Endothelial cell of umbilical vein (primary cell): ENCODE measurements at places on chromosomes 1 and 21. TPM values are rescaled to one million over a fixed set of nuclear protein-coding genes. Genes with fewer than 3 reads are reported as not detected.

IGSF9 gene
- 0.15 and 0.16 TPM in 2 replicates for total RNA-seq

DNA sequence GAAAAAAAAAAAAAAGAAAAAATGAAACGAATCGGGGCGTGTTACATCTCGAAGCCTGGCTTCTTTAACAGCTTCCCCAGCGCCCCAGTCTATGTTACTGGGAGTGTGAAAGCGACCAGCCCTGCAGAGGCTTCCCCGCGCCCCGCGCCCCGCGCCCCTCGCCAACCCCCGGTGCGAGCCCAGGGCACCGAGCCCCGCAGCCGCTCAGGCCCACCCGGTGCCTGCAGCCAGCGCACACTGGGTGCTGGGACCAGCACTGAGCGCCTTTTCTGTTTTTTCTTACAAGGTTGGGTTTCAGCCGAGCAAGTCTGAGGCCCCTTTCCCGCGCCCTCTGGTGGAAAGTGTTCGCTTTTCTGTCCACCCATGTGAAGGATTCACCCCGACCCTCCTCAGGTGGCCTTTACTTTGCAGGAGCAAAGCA, 42.1 kb upstream of the ZNF496 start:
- H3K27ac ChIP-seq = no peak overlapping the region
- no peaks in the 10 kb centered on the region for H3K36me3 ChIP-seq
- no peak overlapping the region for H3K4me3 ChIP-seq
- peaks cover 3% of the 10 kb centered on the region for H3K27me3 ChIP-seq
- H3K4me1 ChIP-seq = no peaks in the 10 kb centered on the region

- H3K27me3 ChIP-seq = no peaks in the 10 kb centered on the region
- no peaks in the 10 kb centered on the region for H3K36me3 ChIP-seq
- no peak for DNase-seq
- no peaks in the 10 kb centered on the region for H3K4me1 ChIP-seq
These were observed 43.9 kb downstream of the SUSD4 start for GRCh38 chr1:223319905-223320580.

DNA sequence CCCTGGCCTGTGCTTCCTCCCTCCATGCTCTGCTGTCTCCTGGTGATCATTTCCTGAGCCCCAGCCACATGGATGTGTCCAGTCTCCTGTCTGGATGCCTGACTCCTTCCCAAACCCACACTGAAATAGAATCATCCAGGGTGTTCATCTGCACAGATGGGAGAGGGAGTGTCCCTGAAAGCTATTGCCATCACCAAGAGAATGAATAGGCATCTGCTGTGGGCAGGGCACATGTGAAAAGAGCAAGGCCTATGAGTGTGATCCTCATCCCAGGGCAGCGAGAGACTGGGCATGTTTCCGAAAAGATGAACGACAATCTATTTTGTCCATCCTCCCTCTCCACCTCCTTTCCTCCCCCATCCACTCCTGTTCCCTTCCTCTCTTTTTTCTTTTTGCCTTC, 5.0 kb downstream of the IGSF21 start:
- H3K27ac ChIP-seq = no peak overlapping the region
- no peaks in the 10 kb centered on the region for H3K36me3 ChIP-seq
- H3K4me3 ChIP-seq = no peak overlapping the region
- peaks cover 34% of the 10 kb centered on the region for H3K27me3 ChIP-seq
- DNase-seq = no peak
- no peaks in the 10 kb centered on the region for H3K4me1 ChIP-seq

DNA sequence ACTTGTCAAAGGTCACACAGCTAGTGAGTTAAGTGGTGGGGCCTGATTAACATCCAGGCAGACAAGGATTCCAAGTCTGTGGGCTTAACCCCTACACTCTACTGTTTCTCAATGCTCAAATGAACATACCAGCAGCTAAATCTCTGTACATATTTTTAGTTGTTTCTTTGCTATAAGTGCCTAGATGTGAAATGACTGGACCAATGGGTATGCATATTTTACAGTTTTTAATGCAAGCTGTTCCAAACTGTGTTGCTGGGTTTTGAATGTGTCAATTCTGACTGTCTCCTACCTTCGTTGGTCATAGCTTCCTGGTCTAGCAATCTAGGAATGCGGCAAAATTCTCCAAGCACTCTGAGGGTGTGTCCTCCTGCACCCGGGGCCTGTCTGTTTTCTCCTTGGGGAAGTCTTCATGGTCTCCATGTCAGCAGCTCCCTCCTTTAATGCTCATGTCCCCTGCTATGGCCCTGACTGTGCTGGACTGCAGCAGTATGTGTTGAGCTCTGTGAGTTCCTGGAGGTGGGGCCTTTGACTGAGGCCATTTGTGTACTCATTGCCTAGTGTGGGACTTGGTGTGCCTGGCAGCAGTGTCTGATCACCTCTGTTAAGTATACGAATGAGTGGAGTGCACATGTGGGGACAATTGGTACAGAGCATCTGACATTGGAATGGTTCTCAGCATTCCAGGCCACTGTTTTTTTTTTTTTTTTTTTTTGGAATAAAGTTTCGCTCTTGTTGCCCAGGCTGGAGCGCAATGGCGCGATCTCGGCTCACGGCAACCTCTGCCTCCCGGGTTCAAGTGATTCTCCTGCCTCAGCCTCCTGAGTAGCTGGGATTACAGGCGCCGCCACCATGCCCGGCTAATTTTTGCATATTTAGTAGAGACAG, 72.9 kb upstream of the SLC2A1 start:
- no peaks in the 10 kb centered on the region for H3K4me1 ChIP-seq
- H3K4me3 ChIP-seq = no peak overlapping the region
- H3K27ac ChIP-seq = no peak overlapping the region
- no peaks in the 10 kb centered on the region for H3K36me3 ChIP-seq

LHX8 gene
- not detected in 2 replicates for total RNA-seq

GRCh38 chr1:201248721-201249559, 34.4 kb upstream of the PKP1 start:
- H3K27me3 ChIP-seq = peaks cover 32% of the 10 kb centered on the region
- H3K27ac ChIP-seq = no peak overlapping the region
- no peaks in the 10 kb centered on the region for H3K36me3 ChIP-seq
- no peaks in the 10 kb centered on the region for H3K4me1 ChIP-seq
- DNase-seq = no peak

GRCh38 chr1:96660051-96660450, 61.5 kb upstream of the PTBP2 start:
- no peak overlapping the region for H3K27ac ChIP-seq
- H3K4me1 ChIP-seq = no peaks in the 10 kb centered on the region
- no peaks in the 10 kb centered on the region for H3K27me3 ChIP-seq

DNA sequence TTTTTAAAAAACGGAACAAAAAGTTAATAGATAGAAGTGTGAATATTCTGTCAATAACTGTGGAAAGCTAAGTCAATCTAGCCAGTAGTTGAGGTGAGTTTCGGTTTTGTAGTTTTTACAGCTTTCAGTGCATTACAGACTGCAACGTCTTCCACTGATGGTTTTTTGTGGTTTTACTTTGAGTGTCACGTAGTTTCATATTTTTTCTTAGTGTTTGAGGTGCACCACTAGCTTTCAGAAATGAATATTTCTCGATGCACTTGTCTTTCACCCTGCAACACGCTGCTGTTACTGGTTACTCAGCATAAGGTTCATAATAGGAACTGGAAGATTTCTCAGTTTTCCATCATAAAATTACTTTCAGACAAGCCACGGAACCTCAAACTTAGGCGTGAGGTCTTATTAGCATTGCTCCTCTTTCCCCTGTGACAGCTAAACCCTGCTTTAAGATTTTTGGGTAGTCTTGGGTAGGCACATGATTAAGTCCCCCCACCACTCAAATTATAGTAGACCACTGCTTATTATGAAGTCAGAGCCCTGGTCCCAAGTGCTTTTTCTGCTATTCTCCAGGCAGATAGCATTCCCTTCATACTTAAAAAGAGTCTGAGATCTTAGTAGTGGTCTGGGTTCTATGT, 1412.7 kb downstream of the KCNT2 start:
- no peak overlapping the region for H3K4me3 ChIP-seq
- H3K36me3 ChIP-seq = no peaks in the 10 kb centered on the region
- no peak overlapping the region for H3K27ac ChIP-seq
- no peak for DNase-seq

GRCh38 chr1:158458263-158458662, 3.4 kb upstream of the OR10K1 start:
- no peaks in the 10 kb centered on the region for H3K36me3 ChIP-seq
- no peak for DNase-seq

DUSP23 gene
- 82.5 and 126 TPM in 2 replicates for total RNA-seq

DNA sequence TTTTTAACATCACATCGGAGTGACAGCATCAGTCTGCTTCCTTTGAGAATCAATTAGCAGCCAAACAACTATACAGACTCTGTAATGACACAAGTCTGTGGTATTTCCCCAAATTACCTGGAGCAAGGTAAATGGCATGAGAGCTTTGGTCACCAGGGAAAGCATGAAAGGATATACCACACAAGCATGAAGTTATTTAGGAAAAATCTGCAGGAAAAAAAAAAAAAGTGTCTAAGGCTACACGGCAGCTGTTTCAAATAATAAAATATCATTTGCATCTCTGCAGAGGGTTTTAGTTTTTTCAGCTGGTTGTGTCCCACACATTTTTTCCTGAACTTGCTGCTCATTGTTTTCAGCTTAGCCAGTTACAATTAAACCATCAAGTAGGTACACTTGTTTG, 234.7 kb downstream of the TTLL7 start:
- no peak overlapping the region for H3K4me3 ChIP-seq
- H3K27ac ChIP-seq = no peak overlapping the region
- DNase-seq = no peak
- peaks cover 2% of the 10 kb centered on the region for H3K27me3 ChIP-seq
- H3K4me1 ChIP-seq = no peaks in the 10 kb centered on the region

- H3K27ac ChIP-seq = peak overlapping the region; percentile 95
- DNase-seq = peak; percentile 69
- no peaks in the 10 kb centered on the region for H3K27me3 ChIP-seq
- no peaks in the 10 kb centered on the region for H3K36me3 ChIP-seq
These were observed 1.2 kb downstream of the PIGP start for GRCh38 chr21:37071561-37072273.

- no peak overlapping the region for H3K4me3 ChIP-seq
- H3K27ac ChIP-seq = no peak overlapping the region
- no peaks in the 10 kb centered on the region for H3K4me1 ChIP-seq
- H3K36me3 ChIP-seq = no peaks in the 10 kb centered on the region
These were observed 206.0 kb downstream of the CAMTA1 start for GRCh38 chr1:6991266-6991665.

DNA sequence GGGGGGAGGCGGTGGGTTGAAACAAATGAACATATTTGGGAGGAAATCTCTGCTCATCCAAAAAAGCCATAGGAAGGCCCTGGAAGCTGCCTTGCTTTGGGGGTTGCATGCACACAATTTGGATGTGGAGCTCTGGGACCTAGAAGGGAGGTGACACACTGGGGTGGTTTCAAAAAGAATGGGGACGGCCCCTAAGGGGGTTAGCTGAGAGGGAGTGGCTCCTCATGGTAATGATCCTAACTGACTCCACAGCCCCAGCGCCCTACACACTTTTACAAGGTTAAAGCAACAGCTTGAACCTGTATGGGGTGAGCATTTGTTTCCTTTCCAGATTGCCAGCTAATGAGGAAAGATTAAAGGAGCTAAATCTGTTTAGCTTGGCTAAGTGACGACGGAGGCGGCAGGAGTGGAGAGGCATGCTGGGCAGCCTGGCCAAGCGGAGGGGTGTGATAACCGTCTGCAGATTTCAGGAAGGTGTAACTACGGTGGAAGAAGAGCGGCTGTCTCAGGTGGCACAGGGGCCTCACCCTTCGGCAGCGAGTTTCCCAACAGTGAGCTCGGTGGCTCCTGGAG, 107.3 kb downstream of the RNF220 start:
- H3K36me3 ChIP-seq = no peaks in the 10 kb centered on the region
- no peaks in the 10 kb centered on the region for H3K4me1 ChIP-seq
- H3K4me3 ChIP-seq = no peak overlapping the region
- H3K27ac ChIP-seq = no peak overlapping the region
- H3K27me3 ChIP-seq = peaks cover 36% of the 10 kb centered on the region
- no peak for DNase-seq

MR1 gene
- total RNA-seq = 1.1 and 1.3 TPM in 2 replicates

DNA sequence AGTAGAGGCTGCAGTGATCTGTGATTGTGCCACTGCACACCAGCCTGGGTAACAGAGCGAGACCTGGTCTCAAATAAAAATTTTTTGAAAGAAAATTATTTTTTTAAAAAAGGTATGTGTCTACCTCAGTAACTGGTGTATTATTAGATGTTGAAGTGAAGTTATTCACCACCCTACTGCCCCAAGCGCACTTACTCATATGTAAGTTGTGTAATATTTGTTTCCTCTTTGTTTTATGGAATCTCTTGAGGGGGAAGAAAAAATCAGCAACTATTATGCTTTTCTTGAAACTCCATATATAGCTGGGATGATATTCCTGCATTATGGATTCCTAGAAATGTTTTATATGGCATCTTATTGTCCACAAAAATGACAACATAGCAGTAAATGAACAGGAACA, 21.3 kb downstream of the RBM15 start:
- no peak overlapping the region for H3K4me3 ChIP-seq
- no peaks in the 10 kb centered on the region for H3K4me1 ChIP-seq
- no peak overlapping the region for H3K27ac ChIP-seq
- DNase-seq = no peak
- H3K36me3 ChIP-seq = peaks cover 9% of the 10 kb centered on the region

PGLYRP3 gene
- total RNA-seq = not detected in 2 replicates

DNA sequence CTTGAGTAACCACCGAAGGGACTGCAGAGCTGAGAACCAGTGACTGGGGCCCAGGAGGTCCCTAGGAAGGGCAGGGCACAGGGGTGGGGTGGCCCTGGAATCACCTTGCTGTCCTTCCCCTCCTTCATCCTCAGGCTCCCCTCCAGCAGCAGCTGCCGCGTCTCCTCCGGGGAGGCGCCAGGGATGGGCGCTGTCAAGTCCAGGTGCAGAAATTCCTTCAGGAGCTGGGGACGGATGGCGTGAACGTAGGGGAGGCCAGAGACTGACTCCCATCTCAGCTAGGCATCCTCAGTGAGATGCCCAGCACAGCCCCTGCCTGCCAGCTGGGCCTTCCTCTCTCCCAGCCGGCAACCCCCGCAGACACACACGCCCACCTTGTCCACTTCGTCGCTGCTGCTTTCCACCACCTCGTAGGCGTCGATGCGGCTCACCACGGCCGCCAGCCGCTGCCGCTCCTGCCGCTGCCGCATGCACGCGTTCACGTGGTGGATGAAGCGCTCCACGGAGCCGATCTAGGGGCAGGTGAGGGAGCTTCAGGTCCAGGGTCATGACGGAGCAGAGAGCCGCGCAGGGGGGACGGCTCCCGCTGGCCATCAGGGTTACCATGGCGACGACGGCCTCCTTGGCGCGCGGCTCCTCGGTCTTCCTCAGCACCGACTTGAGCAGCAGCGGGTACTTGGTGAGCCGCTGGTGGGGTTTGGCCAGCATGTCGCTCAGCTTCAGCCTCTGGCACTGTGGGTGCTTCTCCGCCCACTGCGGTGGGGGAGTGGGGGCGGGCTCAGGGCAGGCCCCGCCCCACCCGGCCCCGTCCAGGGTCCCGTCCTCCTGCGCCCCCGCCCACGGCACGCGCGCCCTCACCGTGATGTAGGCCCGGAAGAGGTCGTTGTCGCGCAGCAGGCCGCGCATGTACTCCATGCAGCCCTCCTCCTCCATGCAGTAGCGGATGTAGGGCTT, 4.4 kb upstream of the TNFRSF25 start:
- no peak for DNase-seq
- peaks cover 10% of the 10 kb centered on the region for H3K36me3 ChIP-seq
- no peaks in the 10 kb centered on the region for H3K27me3 ChIP-seq
- no peak overlapping the region for H3K4me3 ChIP-seq

SLC9C2 gene
- total RNA-seq = 0.15 TPM in 1 of 2 replicates, not detected in the other

GRCh38 chr1:91506071-91506470, 5.4 kb downstream of the CDC7 start:
- no peak overlapping the region for H3K4me3 ChIP-seq
- DNase-seq = no peak
- no peaks in the 10 kb centered on the region for H3K36me3 ChIP-seq
